Foreskin melanocyte (primary cell): ENCODE measurements at places on chromosomes 6 and 20.
A peak's percentile ranks its signal among the peaks of the same experiment; 100 is the strongest.

DNA sequence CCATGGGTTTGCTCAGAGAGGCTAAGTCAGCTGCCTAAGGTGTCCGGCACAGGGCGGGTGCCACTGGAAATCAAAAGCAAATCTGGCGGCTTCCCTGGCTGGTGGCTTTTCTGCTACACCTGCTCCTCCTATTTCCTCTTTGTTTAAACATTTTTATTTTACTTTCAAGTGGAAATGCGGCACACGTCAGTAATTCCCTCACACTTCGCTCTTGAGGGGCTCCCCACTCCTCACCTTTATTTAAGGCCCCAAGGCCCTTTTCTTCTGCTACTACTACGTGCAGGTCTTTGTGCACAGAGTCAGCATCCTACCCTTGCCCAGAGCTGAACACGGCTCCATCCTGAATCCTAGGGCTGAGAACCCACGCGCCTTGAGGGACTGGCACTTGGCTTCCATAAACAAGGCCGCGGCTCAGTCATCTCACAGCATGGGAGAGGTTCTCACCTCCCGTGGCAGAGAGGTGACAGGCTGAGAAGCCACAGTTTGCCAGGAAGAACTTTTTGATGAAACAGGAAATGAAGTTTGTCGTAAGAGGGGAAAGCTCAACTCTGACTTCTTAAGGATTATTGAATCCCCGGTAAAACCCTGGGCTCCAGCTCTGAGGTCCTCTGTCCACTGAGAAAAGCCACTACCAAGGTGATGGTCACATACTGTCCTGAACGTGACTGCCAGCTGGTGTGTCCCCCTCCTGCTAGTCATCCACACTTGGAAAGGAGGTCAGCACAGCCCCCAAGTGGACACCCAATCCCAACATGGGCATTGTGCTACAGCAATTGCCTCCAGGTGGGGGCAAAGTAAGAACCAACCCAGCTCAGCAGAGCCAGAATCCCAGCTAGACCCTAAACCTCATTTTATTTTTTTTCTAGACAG, 48.0 kb downstream of the NFATC2 start:
- no peak for DNase-seq

DNA sequence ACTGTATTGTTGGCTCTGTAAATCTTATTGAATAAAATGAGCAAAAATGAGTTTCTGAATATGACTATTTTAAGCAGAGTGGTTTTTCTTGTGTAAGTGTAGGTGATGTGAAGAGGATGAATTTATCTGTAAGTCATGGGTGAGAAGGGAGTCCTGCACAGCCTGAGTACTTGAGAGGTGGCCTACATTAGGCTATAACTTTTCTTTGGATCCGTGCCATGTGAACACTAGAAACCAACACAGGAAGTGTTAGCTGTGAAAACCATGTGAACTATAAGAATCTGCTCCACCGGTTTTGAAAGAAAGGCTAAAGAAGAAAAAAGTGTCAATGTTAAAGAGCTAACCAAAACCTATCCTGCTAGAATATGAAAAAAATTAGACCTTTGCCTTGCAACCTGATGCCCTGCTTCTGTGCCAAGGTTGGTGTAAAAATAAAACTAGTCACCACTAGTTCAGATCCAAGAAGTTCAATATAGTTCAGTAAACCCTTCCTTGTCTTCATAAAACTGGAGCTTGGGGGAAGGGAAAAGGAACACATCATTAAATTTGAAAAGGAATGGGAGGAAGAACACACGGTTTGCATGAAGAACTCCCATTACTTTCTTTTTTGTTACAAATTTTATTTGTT, 21.3 kb downstream of the PLCB1 start:
- no peak for DNase-seq

DNA sequence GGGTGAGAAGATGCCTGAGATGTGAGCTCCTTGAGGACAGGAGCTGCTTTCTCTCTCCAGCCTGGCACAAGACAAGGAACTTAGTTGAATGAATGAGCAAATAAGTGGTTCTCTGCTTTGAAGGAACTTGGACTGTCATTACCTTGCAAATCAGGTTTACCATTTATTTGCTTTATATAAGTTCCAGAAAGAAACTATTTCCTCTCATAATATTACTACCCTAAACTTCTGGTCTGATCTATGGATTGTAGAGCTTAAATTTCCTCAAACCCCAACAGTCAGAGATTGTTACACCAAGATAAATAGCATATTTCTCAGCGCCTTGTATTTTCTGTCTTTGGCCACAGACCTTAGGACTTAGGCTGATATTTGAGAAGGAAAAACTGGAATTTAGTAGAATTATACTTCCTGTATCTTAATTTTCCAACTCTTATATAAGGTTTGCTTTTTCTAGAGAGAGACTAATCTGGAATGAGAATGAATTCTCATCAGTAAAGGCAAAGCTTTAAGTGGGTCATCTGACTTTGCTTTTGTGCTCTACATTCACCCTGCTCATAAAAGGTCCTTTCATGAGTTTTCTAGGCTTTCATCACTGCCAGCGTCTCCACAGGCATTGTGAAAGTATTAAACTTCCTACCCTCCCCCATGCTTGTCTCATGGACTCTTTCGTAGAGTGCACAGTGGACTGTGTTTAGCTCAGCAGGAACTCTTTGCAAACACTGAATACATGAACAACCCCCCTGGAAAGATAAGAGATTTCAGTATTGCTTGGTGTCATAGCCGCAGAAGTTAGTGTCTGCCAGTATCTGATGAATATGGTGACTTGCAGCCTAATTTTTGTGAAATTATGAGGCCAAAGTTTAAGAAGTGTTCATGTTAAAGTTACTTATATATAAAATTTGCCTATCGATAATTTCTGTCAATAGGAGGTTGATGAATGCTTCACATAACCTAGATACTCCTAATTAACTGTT, 74.0 kb downstream of the PTPRA start:
- peak; percentile 97 for DNase-seq

- DNase-seq: no peak
Measured at GRCh38 chr6:56477241-56477640, 165.4 kb downstream of the DST start.

- no peak for DNase-seq
Measured at GRCh38 chr6:137093183-137094069, 48.7 kb upstream of the IL20RA start.

DNA sequence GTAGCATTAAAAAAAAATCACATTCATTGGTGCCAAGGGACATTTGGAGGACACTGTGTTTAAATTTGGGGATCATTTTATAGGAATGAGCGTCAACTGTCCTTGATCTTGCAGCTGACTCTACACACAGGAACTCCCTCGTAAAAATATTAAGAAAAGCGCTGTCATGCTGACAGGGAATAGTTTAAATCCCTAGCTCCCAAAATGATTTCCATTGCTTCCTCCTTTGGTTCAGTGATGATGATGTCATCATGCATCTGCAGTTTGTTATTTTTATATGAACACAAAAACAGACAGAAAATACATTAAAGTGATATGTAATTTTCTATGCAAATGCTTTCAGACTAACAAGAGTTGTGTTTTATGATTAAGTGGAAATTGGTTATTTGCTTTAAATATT, 275.6 kb downstream of the BTBD9 start:
- no peak for DNase-seq

GRCh38 chr20:33026072-33026778, 5.2 kb upstream of the BPIFB6 start:
- DNase-seq: no peak

DNA sequence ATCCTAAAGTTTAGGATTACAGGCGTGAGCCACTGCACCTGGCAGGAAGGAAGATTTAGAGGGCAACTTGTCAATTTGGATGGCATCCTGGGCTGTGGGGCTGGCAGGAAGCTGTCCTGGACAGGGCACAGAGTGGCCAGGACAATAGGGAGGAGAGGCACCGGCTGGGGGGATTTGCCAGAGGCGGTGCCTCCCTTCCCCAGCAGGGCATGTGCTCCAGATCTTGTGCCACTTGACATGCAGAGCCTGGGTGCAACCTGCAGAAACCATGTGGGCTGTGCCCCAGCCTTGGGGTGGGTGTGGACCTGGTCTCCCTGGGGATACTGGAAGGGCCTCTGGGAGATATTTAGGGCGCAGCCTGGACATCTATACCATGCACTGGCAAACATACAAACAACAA, 58.6 kb upstream of the EEF1A1 start:
- DNase-seq: no peak

DNA sequence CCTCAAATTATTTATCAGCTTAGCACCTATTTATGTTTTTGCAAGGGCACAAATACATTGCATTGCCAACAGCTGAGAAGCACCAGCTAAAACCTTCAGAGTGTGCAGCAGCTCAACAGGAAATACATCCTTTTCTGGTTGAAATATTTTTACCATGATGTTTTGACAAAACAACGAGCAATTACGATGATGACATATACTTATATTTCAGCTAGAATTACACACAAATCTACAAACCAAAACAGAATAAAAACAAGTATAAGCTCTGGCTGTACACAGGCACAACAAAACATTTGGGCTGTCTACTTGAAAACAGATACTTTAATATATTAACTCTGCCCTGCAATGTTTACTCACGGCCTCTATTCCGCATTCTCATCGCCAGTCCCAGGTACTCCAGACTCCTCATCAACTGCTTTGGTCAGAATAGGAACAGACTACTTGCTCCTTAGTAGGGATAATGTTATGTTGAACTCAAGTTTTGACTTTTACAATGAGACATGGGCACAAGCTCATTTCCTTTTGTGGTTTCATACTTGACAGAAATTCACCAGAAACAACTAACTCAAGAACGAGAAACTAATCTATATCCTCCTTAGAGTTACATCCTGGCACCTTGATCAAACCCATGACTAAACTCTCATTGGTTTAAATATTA, 377.6 kb downstream of the ESR1 start:
- DNase-seq: no peak

GRCh38 chr20:38355161-38356012, 9.1 kb downstream of the LBP start:
- no peak for DNase-seq

GRCh38 chr20:38725148-38725901, 1.0 kb downstream of the SLC32A1 start:
- DNase-seq: no peak

DNA sequence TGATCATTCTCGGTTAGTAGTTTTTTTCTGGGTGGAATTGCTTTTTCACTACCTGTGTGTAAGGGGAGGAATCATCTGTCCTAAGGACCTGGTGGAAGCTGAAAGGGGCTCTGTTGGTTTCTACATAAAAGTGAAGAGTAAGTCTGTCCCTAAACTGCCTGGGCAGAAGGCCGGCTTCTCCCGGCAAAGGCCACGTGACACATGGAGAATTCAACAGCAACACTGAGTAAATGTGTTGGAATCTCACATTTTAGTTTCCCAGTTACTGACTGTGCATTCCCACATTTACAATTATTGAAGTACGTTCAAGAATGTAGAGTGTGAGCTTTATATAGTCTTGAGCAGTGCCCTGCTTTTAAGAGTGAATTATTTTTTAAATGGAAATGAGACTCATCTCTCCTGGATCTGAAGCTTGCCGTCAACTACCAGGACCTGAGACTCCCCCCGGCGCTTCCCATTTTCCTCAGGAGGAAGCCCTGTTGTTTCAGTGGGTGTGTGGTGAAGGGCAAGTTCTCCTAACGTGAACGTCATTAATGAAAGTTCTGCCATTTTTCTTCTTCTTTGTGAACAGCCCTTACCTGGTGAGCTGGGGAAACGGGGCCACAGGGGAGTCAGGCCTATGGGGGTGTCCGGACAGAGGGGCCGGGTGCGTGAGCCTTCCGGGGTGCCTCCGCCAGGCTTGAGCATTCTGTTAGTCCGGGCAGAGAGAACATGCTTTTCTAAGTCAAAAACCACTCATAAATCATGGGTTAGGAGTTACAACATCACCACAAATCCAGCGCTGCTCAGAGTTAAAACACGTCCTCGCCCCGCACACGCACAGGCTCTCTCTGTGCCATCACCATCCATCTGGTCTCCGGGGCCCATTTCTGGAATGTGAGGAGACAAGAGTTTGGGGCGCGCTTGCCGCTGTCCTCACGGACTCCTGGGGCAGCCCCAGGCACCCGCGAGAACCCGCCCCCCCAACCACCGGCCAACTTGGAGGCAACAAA, 56.6 kb upstream of the SMOC2 start:
- DNase-seq: no peak

GRCh38 chr6:164533045-164533362, 776.4 kb downstream of the C6orf118 start:
- DNase-seq: no peak

DNA sequence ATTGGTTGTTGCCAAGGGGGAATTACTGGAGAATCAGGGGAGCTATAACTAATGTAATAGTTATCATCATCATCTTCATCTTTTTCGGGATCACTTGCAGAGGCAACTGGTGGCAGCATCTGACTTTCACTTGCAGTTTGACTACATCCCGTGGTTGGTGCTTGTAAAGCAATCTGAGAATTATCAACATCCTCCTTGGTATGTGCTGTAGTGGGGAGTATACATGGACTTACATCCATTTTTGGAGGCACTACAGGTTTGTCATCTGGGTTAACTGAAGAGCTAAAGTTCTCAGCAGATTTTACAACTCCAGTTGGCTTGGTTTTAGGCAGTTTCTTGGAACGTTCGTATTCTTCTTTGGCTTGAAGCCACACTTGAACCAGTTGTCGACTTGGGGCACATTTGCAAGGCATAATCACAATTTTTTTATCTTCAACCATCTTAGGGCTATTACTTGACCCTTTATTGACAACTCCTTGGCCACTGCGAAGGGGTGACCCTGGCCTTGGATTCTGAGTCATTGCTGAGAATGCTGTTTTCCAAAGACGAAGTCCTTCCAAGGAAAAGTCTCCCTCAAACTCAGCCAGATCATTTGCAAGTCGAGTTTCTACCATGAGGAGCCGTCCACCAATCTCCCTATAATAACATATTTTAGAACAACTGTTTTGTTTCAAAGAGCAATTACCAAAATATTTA, 115.5 kb downstream of the REV3L start:
- DNase-seq: no peak

GRCh38 chr20:25078662-25079061, 3.3 kb downstream of the VSX1 start:
- DNase-seq: no peak

DNA sequence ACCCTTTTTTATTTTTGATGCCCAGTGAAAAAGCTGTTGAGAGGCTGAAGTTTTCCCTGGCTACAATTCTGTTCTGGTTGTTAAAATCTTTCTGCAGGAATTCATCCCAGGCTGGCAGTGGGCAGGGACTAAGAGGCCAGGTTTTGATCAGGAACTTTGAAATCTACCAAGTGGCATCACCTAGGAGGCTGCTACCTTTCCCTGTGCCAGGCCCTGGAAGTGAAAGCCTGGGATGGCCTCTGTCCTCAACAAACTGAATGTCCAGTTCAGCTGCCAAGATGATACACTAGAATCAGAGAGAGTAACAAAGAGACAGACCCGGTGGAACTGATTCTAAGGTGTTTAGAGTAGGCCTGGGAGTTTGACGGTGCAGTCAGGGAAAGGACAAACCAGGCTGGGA, 596 bp downstream of the IYD start:
- DNase-seq: no peak

DNA sequence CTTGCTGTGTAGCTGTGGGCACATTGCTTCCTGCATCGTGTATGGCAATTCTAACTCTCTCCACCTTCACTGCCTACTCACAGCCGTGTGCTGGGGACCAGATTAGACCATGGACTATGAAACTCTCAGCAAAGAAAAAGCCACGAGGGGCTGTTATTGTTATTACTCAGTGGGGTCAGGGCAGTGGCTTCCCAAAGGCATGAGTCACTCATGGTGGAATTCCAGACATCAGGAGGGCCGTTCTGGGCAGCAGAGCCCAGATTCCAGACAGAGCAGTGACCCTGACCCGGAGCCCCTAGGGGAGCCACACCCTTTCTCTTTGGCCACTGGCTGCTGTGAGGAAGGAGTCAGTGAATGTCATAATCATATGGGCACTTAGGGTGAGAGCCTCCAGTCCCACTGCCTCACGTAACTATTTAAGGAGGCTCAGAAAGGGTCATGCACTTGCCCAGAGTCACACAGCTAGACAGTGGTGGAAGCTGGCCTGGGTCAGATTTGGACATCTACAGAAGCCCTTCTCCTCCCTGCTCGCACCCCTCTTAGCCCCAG, 22.2 kb upstream of the CCN5 start:
- peak; percentile 95 for DNase-seq
